ENCODE measurements at places on chromosomes 11 and 22.

- DNase-seq: no peak
Measured at GRCh38 chr11:113279591-113279990, 34.8 kb upstream of the TTC12 start.

DNA sequence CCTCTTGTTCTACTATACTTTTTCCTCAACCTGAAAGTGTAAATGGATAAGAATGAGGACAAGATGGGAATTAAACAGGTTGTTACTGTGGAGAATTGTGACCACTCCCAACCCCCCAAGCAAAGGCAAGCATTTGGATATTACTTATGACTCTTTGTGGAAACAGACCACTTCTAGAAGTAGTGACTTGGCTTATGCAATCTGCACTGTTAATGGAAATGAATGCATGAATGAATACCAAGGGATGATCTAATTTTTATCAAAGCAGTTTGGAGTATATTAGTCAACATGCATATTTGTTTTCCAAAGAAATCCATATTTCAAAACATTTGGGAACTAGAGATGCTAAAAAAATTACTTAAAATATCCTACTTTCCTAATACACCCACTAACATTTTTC is 35.3 kb downstream of the AMOTL1 start:
- DNase-seq: no peak

DNA sequence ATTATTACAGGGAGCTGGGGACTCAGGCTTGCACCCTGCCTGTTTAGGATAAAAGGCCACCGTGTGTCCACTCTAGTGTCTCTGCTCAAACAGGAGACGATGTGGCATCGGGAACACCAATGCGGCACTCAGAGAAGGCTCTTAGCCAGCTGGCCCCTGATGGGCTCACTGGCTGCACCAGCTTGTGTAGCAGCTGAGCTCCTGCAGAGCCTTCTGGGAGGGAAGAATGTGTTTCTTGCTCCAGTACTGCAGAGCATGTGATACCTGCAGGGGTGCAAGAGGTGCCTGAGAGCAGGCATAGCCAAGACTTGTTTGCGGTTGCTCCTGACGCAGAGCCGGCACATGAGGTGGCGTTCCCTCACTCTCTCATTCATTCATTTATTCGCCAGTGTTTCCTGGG is 44.4 kb upstream of the KCNQ1OT1 start:
- DNase-seq: no peak

GRCh38 chr22:19749876-19750275 is 10.7 kb upstream of the TBX1 start:
- no peak for DNase-seq

Measured in NCI-H345 (cell line).